ENCODE measurements at places on chromosomes 11 and 22. TPM values are rescaled to one million over a fixed set of nuclear protein-coding genes. Genes with fewer than 3 reads are reported as not detected.

GRCh38 chr22:33255791-33256190 lies 197.6 kb upstream of the SYN3 start:
- DNase-seq, result no peak

- DNase-seq, result no peak
Observed at GRCh38 chr22:23697031-23697970, 6.5 kb downstream of the RGL4 start.

DNA sequence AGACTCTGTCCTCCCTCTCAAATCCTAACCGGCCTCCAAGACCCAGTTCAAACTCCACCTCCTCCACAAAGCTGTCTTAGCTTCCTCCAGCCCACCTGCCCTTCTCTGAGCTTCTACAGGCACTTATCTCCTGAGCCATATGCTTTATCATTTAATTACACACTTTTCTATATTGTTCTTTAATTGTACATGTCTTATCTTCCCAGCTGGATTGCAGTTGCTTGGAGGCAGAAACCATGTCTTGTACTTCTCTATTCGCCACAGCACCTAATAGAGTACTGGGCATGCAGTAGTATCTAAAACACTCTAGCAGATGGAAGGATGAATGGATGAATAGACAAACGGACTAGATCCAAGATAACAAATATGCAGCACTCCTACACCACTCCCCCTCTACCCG lies 11.3 kb downstream of the TRIM29 start:
- DNase-seq, result no peak

DNA sequence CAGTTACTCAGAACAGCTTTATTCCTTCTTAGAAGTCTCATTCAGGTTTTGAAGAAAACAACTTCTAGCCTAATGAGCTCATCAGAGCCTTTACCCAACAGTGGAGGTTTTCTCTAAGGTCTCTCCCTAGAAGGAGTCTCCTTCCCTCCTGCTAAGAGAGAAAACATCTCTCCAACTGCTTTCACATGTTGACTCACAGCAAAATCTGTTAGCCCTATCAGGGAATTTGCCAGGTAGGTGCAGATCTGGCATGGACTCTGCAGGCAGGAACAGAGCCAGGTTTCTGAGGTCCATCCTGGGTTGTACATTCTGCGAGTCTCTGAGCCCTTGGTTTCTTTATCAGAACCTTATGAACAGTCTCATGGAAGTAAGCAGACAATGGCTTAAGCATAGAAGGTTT lies 214.4 kb downstream of the HIPK3 start:
- DNase-seq, result no peak

GRCh38 chr11:71252770-71253730 lies 673 bp upstream of the SHANK2 start:
- no peak for DNase-seq

DNA sequence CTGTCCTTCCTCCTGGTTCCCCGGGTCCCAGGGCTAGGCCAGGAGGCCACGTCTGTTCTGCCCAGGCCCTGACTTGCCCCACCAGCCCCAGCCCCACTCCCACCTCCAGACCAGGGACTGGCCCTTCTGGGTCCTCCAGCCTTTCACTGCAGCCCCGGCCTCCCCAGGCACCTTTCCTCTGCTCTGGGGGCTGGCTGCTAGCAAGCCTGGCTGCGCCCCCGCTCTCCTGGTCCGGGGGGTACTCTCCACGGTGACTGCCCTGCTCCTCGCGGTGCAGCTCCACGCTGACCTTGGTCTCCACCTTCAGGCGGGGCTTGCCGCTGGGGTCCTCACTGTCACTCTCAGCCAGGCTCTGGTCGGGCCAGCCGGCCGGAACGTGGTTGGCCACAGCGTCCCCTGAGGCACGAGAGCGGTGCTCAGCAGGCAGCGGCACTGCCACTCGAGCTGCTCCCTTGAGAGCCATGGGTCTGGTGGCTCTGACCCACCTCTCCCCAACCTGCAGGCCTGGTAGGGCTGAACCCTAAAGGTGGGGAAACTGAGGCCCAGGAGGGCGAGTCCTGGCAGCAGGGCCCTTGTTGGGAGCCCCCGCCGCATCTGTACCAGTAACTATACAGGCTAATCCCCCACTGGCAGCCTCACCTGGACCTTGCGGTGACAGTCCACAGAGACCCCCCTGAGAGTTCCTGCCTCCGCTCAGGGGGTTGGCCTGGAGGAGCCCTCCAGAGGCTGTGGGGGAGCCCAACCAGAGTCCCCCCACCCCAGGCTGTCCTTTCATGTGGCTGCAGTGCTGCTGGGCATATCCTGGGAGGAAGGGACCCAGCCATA lies 29.0 kb downstream of the TRMU start:
- no peak for DNase-seq

DNA sequence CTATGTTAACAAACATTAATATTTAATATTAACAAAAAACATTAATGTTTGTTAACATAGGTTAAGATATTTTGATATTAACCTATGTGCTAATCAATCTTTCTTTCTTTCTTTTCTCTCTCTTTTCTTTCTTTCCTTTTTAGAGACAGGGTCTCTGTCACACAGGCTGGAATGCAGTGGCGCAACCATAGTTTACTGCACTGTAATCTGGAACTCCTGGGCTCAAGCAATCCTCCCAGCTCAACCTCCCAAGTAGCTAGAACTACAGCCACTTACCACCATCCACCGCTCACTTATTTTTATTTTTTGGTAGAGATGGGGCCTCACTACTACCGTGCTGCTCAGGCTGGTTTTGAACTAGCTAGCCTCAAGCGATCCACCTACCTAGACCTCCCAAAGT lies 13.2 kb downstream of the SIK3 start:
- no peak for DNase-seq

GRCh38 chr11:64140082-64140481 lies 25.8 kb downstream of the MACROD1 start:
- DNase-seq, result no peak

DNA sequence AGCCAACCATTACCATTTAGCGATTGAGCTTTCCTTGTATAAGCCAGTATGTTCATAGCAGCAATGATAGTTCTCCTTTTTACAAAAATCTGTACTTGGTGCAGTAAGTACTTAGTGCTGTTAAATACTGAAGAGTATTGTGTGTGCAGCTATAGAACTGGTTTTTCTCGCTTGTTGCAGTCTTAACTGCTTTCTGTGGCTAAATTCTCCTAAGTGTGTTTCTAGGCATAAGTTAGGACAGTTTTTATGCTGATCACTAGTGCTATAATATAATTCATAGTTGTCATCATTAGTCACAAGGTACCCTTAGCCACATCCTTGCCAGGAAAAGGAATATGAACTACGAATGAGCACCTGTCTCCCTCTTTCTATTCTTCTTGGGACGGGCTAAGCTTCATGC lies 107.7 kb downstream of the GRAMD1B start:
- no peak for DNase-seq

- no peak for DNase-seq
Observed at GRCh38 chr11:68689737-68690625, 5.6 kb downstream of the GAL start.

- DNase-seq, result no peak
Observed at GRCh38 chr11:33419924-33420323, 162.7 kb downstream of the HIPK3 start.

DNA sequence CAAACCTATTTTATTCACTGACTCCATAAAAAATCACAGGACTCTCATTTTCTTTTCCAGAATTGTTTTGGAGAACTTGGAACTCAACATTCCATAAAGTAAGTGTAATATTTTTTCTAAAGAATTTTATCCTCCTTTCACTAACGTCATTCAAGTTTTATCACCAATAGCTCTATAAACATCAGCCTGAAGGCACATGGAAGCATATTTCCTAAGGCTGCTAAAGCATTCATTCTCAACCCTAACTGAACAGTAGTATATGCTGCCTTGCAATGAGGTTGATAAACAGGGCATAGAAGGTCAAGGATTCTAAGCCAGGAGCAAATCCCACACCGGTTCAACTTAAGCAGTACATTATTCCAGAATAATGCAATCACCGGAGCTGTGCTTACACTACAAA lies 273.9 kb downstream of the RAB38 start:
- DNase-seq, result peak; percentile 16

DNA sequence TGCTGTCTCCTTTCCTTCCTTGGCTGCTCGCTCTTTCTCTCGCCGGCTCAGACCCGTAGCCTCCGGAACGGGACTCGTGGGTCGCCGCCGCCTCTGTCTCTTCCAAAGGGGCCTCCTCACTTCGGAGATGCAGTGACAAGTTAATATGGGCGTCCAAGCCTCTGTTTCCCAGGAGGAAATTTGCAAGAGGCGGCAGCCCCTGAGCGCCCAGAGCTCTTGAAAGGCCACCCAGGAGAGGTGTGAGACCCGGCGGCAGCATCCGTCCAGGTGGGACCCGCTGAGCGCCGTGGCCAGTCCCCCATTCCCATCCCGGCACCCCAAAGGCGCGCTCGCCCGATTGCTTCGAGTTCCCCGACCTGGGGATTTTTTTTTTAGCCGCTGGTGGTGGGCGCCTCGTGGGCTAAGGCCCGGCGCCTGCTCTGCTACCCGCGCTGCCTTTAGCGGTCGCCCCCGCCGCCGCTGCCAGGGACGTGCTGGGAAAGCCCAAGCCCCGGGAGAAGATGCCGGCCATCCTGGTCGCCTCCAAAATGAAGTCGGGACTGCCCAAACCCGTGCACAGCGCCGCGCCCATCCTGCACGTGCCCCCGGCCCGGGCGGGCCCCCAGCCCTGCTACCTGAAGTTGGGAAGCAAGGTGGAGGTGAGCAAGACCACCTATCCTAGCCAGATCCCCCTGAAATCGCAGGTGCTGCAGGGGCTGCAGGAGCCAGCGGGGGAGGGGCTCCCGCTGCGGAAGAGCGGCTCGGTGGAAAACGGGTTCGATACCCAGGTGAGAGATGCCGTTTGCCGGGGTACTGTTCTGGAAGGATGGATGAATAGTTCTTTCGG lies 772 bp downstream of the NAV2 start:
- DNase-seq, result peak; percentile 26

DNA sequence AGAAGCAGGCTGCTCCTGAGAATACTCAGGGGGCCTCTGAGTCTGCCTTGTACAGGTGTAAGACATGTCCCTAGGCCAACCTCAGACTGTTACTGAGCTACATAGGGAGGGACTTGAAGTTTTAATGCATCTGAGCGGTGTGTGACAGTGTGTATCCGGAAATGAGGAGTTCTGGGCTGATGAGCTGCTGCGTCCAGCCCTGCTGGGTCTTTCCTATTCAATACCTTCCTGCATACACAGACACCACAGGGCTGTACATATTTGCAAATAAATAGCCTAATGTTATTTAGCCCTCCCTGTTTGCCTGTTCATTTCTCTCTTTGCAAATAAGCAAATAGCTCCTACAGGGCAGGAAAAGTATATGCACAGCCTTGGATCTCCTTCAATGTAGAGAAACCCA lies 134.7 kb upstream of the KIRREL3 start:
- no peak for DNase-seq

DNA sequence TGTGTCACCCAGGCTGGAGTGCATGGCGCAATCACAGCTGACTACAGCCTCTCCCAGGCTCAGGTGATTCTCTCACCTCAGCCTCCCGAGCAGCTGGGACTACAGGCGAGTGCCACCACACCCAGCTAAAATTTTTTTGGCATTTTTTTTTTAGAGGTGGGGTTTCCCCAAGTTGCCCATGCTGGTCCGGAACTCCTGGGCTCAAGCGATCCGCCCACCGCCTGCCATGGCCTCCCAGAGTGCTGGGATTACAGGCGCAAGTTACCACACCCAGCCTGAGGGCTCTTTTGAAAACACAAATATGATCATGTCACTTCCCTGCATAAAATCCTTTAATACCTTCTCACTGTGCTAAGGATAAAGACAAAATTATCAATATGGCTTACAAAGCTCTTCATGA lies 88.1 kb downstream of the MAML2 start:
- DNase-seq, result no peak

DNA sequence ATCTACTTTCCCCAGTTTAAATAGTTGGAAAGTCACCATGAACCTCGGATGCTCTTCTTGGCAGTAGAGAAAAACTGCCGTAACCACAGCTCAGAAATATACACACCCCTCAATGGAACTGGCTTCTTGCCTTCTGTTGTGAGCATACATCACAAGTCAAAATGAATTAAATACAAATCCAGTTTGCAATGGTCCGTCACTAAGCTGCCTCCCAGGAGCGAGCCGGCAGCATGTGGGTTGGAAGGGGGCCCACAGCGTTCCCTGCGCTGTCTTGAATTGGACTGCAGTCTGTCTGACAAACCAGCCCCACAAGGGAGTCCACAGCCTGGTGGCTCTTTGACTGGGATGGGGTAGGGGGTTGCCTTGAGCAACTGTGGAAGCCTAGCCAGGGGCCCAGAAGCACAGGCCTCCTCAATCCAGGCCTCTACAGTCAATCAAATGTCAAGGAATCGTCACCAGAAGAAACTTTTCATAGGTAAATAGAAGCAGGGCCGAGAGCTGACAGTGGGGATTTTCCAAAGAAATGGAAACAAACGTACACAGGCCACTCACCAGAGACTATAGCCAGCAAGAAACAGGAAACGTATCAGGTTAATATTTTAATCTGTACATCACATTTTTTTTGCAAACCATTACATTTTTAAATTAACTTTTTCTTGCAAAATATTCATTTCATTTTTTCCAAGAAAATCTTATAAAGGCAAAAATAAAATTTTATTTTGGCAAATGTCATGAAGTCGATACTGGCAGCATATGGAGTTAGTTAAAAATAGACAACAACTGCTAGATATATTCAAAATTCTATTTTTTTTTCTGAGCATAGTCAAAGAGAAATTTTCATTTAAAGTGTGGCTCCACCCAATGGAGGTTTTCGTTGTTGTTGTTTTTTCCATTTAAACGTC lies 38.5 kb downstream of the C11orf58 start:
- DNase-seq, result peak; percentile 18

DNA sequence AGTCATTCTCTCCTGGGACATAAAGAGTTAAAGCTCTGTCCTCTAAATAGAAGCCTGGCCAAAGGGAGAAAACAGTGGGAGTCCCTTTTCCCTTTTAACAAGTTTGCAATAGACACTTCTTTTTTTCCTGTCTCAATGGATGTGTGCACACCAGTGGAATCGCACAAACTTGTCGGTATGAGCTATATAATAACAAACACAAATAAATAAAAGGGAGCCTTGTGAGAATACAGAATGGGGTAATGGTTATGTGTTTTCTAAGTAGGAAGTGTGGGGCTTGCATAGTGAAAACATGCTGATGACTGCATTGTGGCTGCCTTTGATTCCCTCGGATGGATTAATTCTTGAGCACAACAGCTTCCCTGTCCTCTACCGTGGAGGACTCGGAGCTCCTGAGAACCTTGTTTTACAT lies 131.9 kb downstream of the WNT7B start:
- DNase-seq, result no peak

DNA sequence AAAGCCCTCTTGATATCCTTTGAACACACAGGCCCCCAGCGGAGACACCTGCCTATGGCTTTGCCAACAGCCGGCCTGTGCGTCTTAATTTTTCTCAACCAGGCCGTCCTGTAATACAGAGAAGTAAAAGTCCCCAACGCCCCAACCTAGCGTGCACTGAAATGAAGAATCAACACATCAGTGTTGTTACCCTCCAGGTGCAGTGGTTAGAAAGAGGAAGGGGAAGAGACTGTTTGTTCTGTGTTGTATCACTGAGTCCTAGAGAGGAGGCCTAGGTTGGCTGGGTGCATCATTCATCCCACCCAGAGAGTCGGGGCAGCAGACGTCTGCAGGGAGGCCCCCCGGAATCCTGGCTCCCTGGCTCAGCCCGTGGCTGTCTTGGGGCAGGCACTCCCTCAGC lies 25.7 kb downstream of the SGSM1 start:
- no peak for DNase-seq

GRCh38 chr11:83554876-83555275 lies 268.7 kb upstream of the CCDC90B start:
- no peak for DNase-seq

The SYT9 gene
- total RNA-seq, result 0.59 TPM

The OR10A2 gene
- total RNA-seq, result not detected

The PLCB3 gene
- 24.0 TPM for total RNA-seq

The LBHD1 gene
- 3.8 TPM for total RNA-seq

The KLHL35 gene
- 7.2 TPM for total RNA-seq

The NAALADL1 gene
- not detected for total RNA-seq

Data from M059J (cell line).